Activated CD4-positive, alpha-beta memory T cell treated with anti-CD3 and anti-CD28 coated beads, Interleukin-2, amount 10 ng/mL, durations not matched to agents 7 days and 5 days (primary cell): ENCODE measurements at places on chromosomes 2 and 18. TPM values are rescaled to one million over a fixed set of nuclear protein-coding genes. Genes with fewer than 3 reads are reported as not detected.

GRCh38 chr2:119734047-119734446 is 25.7 kb upstream of the PTPN4 start:
- peaks cover 2% of the 10 kb centered on the region for H3K27me3 ChIP-seq
- no peaks in the 10 kb centered on the region for H3K4me1 ChIP-seq
- H3K36me3 ChIP-seq, result no peaks in the 10 kb centered on the region
- H3K4me3 ChIP-seq, result no peak overlapping the region

GRCh38 chr18:4847056-4847455 is 350.0 kb downstream of the AKAIN1 start:
- no peak overlapping the region for H3K4me3 ChIP-seq
- H3K27me3 ChIP-seq, result no peaks in the 10 kb centered on the region
- H3K4me1 ChIP-seq, result no peaks in the 10 kb centered on the region
- no peak overlapping the region for H3K27ac ChIP-seq
- no peaks in the 10 kb centered on the region for H3K36me3 ChIP-seq

MLPH gene
- total RNA-seq, result not detected

EVA1A gene
- not detected for total RNA-seq
